ENCODE measurements at places on chromosomes 12 and 14. TPM values are rescaled to one million over a fixed set of nuclear protein-coding genes. Genes with fewer than 3 reads are reported as not detected.
A peak's percentile ranks its signal among the peaks of the same experiment; 100 is the strongest.

DNA sequence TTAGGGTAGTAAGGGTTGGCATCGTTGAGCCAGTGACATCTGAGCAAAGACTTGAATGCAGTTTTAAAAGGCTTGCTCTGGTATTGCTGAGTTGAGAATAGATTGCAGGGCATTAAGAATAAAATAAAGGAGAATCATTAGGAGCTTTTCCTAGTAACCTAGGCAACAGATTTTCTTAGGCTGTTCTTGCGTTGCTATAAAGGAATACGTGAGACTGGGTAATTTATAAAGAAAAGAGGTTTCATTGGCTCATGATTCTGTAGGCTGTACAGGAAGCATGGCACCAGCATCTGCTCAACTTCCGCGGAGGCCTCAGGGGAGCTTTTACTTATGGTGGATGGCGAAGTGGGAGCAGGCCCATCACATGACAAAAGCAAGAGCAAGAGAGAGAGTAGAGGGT is 97.4 kb downstream of the RAD51B start:
- DNase-seq: no peak

DNA sequence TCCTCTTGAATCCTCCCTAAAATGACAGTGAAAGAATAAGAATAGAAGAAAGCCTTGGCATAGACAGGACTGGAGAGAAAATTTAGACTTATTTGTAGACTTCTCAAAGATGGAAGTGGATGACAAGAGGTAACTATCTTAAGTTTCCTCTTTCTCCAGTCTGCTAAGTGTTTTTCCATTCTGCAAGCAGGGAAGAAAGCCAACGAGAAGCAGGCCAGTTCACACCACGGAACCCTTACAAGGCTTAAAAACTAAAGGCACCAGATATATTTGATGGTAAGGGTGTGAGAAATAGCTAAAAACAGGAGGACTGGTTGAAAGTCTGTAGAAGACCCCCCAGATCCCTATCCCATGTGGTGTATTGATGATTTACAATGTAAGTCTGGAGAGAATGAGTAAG is 82.9 kb upstream of the GPHB5 start:
- DNase-seq: no peak

The RASSF9 gene
- total RNA-seq: 0.93 TPM

- no peak for DNase-seq
Measured at GRCh38 chr12:100359822-100360221, 2.9 kb downstream of the SLC17A8 start.

GRCh38 chr14:101538878-101539277 is 22.4 kb upstream of the DIO3 start:
- no peak for DNase-seq

GRCh38 chr14:99244367-99244901 is 27.6 kb downstream of the BCL11B start:
- DNase-seq: no peak

DNA sequence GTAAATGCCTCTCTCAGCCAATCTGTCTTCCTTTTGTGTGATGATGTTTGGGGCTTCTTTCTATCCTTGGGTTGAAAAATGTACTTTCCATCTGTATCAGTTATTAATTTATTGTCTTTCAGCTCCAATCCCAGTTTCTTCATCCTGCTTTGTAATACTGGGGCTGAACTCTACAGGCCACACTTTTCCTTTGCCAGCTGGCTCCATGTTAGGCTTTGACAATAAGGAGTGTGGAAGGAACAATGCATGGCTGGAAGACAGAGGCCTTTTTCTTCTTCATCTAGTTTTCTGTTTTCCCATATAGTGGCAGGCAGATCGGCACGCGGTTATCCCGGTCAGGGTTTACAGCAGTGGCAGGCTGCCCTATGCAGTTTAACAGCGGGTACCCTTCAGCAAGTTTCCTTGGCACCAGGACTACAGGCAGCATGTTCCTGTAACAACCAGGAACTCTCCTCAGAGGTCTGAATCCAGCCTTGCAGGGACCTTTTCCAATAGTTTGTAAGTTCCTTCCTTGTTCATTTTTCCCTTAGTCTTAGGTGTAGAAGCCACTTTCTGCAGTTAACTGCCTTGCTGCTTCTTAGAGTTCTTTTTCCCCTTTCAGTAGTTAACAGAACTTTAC is 38.5 kb upstream of the CRACR2A start:
- DNase-seq: peak; percentile 55

The MYH6 gene
- total RNA-seq: not detected

The NEUROD4 gene
- total RNA-seq: not detected

DNA sequence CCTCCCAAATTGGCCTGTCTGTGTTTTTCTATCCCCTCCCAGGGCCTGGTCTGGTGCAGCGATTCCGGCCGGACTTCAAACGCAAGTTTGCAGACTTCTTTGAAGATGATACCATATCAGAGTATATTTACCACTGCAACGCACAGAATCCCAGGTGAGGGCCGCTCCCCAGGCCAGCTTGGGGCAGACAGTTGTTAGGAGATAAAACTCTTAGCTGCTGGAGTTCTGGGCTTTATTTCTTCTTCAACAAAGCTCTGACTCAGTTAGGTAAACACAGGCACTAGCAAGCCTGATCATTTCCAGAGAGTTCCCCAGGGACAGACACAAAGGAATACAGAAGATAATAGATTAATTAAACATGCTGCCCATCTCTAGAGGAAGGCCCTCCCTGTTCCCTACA is 8.3 kb downstream of the ABHD4 start:
- no peak for DNase-seq

The SMCO2 gene
- not detected for total RNA-seq

The SH2B3 gene
- 11.7 TPM for total RNA-seq

The CIROP gene
- total RNA-seq: not detected

The RPS6KA5 gene
- 1.4 TPM for total RNA-seq

DNA sequence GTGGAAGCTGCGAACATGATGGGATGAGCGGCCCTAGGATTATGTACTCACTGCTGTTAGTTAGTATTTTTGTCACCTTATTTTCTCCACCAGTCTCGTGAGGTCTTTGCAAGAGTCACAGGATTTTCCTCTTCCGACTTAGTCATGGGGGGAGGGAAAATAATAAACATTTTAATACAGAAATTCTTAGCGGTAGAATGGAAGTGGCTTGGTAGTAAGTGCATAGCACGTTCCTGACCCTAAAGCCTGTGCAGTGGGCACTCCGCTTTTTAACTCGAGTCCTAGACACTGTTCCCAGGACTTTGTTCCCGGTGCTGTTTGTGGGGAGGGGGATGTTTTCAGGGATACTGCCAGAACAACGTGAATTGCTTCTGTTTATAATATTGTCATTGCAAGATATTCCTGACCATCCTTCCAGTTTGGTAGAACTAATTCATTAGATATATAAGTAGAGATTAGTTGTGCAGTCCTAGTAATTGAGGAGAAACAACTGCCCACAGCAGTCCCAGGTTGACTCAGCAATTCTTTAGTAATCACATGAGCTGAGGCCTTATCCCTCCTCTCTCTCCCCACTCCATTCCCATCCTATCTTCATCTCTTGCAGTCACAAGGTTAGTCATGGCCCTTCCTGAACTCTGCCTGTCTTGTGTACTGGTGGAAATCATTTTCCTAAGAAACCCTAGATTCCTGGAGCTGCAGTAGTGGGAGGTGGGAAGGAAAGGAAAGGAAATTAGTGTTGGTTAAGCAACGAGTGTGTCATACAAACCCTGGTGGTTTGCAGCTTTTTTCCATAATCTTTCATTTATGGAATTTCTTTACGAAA is 799 bp downstream of the SLC38A6 start:
- DNase-seq: no peak

DNA sequence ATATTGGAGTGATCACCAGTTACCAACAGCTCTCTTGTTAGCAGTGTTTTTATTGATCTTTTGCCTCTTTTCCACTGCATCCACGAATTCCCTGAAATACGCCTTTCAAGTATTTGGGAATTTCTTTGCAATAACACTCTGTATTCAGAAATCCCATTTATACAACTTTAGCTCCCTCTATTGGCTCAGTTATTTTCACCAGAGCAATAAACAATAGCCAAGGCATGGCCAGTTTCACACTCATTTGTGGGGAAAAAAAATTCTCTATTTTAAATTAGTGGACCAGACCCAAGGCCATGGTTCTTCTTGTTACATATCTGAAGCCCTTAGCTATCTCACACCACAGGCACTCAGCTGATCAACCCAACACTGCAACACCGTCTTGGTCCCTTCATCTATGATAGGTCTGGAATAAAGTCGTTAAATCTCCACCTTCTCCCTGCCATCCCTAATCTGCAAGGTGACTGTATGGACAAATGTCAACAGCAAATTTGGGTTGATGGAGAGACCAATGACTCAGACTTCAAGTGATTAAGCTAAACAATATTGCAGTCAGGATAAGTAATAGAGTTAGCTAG is 92.4 kb upstream of the TMEM260 start:
- no peak for DNase-seq

GRCh38 chr14:89336338-89336737 is 80.7 kb downstream of the FOXN3 start:
- DNase-seq: no peak

The CCDC85C gene
- 25.0 TPM for total RNA-seq

DNA sequence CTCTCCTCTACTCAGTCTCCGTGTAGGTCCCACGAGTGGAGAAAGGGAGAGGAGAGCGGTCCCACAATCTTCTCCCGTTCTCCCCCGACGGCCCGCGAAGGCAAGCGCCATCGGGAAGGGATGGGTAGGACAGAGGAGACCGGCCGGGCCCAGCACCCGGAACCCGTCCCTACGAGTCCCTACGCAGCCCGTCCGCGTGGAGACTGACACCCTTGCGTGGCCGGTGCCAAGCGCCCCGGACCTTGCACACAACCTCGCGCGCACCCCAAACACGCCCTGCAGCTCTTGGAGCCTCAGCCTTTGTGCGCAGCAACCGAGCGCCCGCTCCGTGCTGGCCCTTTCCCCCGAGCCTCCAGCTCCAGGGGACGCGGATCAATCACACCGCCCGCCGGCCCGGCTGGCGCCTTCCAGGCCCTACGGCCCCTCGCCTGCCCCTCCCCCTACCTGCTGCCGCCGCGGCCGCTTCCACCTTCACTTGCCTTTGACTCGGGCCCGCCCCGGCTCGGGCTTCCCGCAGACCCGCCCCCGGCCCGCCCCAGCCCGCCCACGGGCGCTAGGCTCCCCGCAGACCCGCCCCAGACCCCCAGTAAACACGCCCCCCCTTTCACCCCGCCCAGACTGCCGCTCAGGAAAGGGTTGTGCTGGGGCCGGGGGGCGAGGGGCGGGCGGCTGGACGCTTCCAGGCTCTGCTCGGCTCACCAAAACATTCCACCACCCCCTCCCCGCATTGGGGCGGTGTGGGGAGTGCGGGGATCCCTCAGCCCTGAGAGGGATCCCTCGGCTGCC is at the start of gene NDRG2:
Gene NDRG2, minus strand, starts transcription at position 477 of the 786 bp plus-strand sequence. CDS start 1,746 bp downstream, outside the sequence.
- DNase-seq: peak; percentile 89

DNA sequence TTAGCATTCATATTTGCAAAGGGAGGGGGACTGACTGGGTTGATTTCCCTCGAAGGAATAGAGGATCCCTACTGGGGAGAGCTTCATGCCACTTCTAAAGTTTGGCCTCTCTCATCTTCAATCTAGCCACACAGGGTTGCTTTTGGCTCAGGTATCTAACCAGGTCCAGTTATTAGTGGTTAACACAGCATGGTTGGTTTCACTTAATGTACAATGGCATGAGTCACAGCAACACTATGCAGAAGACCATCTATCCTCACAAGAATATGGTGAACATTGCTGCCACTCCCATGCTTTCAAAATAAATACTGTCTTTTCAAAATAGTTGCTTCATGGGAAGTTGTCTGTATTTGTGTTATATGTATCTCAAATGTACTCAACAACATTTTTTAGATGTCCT is 6.6 kb upstream of the RAB3IP start:
- no peak for DNase-seq

DNA sequence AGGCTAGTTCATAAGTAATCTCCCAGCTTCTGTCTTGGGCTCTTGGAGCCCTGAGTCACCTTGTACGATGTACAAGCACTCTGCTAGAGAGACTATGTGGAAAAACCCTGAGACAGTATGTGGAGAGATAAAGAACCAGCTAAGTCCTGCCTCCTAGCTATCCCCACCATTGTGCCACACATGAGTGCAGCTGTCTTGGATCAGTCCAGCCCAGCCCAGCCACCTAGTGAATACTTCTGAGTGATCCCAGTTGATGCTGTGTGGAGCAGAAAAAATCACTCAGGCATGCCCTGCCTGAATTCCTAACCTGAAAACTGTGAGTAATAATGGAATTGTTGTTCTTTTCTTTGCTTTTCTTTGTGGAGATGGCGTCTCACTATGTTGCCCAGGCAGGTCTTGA is 5.1 kb upstream of the SERPINA6 start:
- DNase-seq: no peak
